ENCODE measurements at places on chromosomes 2 and 18.

GRCh38 chr2:121333834-121334558 lies 49.0 kb upstream of the TFCP2L1 start:
- DNase-seq, result no peak

DNA sequence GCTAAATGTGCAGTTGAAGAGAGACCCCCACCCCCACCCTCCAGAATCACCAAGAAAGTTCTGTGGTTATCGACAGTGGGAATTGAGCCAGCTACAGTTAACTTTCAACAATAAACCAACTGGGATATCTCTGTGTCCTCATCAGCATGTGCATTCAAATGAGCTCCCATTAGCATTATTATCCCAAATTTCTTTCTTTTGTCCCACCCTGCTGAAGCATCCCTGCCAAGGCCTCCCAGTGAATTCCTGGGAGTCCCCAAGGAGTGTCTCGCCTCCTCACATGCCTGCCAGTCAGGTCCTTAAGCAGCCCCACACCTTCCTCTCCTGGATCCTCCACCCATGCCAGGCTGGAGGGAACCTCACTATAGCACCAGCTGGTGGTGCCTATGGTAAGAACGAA lies 422.1 kb upstream of the HNRNPA3 start:
- no peak for DNase-seq

GRCh38 chr2:217430916-217431576 lies 571.2 kb upstream of the TNP1 start:
- DNase-seq, result no peak

DNA sequence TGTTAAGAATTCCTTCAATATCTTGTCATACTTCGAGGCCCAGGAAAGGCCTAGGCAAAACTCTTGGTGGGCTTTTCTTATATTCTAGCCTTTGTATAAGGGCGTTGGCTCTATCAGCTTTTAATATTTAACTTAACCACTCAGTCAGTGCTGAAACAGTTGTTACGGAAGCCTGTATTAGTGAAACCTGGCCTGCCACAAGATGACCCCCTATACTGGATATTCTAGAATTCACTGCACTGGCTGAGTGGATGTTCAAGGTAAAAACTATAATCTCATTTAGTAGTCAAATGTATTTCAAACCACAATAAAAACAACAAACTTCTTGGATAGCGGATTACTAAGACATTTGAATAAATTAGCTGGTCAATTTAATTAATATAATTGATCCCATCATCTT lies 91.7 kb upstream of the HNMT start:
- no peak for DNase-seq

- DNase-seq, result peak; percentile 5
Observed at GRCh38 chr2:178328037-178328436, 122.9 kb downstream of the PRKRA start.

DNA sequence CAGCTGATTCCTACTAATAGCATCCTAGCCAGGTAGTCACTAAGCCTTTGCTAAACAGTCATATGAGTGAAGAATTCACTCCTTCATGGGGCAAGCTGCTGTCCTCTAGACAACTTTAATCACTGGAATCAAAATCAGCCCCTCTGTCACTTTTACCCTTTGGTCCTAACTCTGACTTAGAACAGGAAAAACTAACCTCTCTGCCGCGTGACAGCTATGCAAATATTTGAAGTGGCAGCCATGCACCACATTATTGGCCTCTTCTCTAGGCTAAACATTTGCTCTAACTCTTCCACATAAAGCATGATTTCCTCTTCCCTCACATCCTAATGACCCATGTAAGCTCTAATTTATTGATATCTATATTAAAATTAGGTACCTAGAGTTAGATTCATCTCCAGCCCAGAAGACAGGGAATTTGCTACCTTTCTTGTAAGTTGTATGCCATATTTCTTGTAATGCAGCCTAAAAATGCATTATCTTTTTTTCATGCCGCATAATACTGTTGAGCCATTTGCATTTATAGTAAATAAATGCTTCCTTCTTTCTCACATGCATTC lies 12.8 kb upstream of the ONECUT2 start:
- no peak for DNase-seq

GRCh38 chr2:28395334-28396061 lies 2.8 kb downstream of the FOSL2 start:
- DNase-seq, result no peak

GRCh38 chr2:24837996-24838513 lies 44.8 kb downstream of the CENPO start:
- no peak for DNase-seq

DNA sequence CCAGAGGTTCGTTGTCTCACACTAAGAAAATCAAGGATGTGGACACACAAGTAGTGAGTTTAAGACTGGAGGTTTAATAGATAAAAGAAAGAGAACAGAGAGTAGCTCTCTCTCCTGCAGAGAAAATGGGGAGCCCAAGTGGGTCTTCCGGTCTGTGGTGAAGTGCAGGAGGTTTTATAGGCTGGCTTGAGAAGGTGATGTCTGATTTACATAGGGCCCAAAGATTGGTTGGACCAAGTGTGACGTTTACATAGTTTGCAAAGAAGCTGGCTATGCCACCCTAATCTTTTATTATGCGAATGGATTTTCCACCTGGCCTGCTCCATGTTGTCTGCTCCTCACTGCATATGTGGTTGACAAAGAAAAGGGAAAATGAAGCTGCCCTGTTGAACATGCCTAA lies 430.4 kb upstream of the TRIB2 start:
- no peak for DNase-seq
